Epithelial cell of proximal tubule (primary cell): ENCODE measurements at places on chromosomes 2 and 18.

DNA sequence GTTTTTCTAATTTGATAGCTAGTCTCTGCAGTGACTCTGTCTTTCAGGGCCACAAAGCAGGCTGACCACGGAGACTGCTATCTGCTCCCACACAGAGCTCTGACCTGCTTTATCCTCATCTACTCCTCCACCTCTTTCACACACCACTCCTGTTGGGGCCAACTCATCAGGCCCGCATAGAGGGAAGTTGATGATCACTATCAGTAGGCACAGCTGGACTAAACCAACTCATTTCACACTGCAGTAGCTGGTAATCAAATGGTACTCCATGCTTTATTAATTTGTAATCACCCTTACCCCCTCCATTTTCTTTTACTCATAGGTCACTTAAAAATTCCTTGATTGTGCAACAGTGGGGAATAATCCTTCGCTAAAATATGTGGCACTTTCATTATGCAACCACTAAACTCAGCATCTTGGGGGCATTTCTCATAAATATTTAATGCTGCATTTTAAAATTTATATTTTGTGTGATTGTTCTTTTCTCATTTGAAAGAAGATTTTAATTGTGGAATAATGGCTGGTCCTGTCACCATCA, 249.8 kb upstream of the GCFC2 start:
- DNase-seq = no peak

- no peak for DNase-seq
These were observed 14.1 kb upstream of the CASP8 start for GRCh38 chr2:201246280-201246679.

- DNase-seq = no peak
These were observed 5.2 kb downstream of the CCL20 start for GRCh38 chr2:227818675-227819397.

DNA sequence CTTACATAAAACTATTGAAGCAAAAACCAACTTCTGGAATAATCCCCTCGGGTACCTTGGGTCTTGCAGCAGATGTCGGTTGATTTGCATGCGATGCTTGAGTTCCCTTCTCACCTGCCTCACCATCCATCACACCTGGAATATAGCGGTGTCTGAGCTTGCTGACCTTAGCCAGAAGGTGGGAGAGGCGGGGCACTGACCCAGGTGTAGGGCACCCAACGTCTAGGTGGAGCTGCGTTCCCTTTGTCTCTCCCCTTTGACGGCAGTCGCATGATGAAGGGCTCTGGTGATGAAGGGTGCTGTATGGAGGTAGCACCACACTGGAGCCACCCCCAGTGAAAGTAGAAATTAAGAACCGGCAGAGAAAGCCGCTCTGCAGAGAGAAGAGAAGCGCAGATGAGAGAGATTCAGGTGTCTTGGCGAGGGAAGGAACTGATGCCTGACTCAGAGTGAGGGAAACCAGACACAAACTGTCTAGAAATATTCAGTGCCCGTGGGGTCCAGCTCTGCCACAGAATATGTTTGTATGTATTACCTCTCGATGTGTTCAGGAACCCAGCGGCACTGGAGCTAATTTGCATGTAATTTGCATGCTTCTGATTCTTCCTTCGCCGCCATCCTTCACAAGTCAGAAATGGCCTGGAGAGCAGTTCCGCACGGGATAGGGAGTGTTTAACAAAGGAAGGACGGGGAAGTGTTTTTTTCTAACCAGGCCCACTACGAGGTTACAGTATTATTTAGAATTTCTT, 19.4 kb upstream of the MBP start:
- DNase-seq = no peak

GRCh38 chr18:6994056-6994770, 123.4 kb downstream of the LAMA1 start:
- no peak for DNase-seq

GRCh38 chr2:190840569-190841172, 40.0 kb upstream of the GLS start:
- DNase-seq = no peak

DNA sequence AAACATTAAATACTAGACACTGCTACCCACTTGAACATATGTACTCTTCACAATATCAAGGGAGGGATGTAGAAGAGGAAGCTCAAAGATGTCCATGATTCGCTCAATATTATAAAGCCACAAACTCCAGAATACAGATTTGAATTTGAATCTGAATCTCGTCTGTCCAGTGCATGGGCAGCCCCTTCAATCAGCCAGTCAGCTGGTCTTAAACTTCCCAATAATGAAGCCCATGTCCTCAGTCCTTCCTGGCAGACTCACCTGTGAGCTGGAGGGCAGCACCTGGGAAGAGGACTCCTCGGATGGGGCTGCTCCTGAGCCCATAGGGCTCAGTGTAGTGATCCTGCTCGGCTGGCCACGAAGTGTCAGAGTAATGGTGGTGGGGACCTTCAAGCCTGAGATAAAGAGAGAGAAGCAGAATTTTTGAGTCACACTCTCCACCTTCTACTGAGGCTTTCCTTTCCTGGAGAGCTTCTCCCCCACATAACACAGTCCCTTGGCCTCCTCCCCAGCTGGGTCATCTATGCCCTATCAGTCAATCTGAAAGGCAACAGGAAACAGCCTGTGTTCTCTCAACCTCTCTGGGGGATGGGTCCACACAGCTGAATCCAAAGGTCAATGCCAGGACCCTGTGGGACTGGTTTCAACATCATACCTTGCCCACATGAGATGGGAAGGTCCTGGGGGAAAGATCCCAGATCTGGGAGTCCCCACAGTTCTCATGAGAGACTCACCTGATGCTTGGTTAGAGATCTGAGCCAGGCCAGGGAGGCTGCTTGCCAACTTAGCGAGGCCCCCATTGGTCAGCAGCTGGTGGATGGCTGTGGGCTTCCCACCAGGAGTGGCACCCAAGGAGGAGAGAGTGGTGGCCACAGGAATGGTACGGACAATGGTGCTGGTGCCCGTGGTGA, 36.5 kb downstream of the KANSL3 start:
- DNase-seq = no peak

DNA sequence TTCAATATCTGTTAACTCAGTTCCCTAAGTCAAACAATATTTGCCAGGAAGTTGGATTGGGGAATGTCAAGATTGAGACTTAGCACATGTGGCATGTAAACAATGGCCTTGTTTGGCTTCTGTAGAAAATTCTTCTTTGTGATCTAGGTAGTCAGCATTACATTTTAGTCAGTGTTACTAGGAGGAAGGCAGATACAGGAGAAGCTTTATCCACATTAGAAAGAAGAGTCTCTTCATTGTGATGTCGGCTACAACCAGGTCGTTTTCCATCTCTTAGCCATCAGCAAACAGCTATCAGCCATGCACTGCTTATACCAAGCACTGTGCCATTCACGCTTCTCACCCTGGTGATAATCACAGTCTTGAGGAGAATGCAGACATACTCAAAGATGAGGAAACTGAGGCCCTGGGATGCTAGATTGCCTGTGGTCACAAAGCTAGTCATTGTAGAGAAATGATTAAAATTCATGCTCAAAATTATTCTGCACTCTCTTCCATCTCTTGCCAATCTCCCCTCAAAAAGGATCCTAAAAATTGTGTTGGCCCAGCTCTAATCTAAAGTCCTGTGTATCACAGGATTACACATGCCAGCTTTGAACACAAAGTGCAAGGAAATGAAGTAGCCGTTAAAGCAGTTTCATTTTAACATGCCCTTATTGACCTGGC, 3.2 kb downstream of the GALNT5 start:
- DNase-seq = no peak

DNA sequence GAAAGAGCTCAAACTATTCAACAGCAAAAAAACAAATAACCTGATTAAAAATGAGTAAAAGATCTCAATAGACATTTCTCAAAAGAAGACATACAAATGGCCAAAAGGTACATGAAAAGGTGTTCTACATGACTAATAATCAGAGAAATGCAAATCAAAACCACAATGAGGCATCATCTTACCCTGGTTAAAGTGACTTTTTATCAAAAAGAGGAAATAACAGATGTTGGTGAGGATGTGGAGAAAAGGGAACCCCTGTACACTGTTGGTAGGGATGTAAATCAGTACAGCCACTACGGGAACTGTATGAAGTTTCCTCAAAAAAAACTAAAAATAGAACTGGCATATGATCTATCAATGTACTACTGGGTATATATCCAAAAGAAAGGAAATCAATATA, 39.8 kb upstream of the TMEM163 start:
- DNase-seq = no peak

DNA sequence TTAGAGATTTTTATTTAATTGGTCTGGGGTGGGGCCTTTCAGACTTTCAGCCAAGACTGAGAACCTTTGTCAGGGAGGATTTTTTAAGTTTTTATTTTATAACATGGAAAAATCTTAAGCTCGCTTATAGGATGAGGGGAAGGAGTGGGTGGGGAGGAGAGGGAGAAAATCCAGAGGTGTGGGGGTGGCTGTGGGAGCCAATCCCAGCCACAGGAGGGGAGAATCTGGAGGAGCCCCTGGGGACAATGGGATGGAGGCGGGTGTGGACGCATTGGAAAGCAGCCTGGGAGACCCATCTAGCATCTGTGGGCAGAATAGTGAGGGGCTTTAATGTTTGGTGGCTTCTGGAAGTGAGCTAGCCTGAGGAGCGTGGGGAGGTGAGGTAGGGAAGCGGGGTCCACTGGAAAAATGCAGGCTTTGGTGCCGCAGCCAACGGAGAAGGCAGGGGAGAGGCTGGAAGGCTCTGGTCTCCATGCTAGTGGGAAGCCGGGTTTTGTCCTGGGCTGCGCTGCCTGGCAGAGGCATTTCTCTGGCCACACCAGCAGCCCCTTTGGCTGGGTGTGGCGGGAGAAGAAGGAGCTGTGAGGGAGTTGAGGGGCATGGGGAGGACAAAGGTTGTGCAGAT, 11.5 kb upstream of the INPP5D start:
- no peak for DNase-seq

- peak; percentile 45 for DNase-seq
These were observed 725 bp upstream of the ANKRD53 start for GRCh38 chr2:70977605-70978205.

GRCh38 chr2:99605036-99605435, 115.2 kb upstream of the REV1 start:
- no peak for DNase-seq

- no peak for DNase-seq
These were observed 278.0 kb upstream of the MGAT5 start for GRCh38 chr2:133975676-133976428.

- no peak for DNase-seq
These were observed 47.0 kb downstream of the CYP27C1 start for GRCh38 chr2:127173057-127173456.

DNA sequence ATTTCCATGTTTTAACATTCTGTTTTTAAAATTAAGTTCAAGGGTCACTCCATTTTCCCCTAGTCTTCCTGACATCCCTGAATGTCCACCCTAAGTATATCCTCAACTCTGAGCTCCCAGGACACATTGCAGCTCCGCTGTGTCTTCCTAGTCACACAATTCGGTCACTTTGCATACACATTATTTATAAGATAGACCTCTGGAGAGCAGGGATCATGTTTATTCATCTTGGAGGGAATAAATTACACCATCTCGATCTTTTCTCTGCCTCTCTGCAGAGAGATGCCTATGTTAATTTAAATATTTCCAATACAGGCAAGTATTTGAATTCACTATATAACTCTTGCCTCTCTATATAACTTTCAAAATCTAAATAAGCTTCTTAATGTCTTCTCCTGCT, 166.2 kb downstream of the SLC39A10 start:
- DNase-seq = no peak

- no peak for DNase-seq
These were observed 86.7 kb downstream of the L3MBTL4 start for GRCh38 chr18:6327895-6328620.

DNA sequence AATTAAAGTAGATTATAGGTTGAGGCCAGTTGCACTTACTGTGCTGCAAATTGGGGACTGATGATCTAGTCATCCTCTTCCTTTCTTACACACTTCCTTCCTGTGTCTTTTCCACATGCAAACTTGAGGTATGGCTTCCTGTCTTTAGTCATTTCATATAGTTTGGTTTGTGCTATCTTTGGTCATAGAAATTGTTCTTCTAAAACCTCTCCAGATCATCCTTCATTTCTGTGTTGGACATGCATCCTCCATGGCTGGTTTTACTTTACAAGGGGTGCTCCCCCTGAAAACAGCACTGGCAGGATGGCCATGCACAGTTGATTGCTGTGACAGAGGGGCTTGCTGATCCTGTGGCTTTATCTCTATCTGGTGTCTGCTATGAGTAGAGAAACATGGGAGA, 36.5 kb downstream of the MGAT5 start:
- DNase-seq = no peak

GRCh38 chr18:76565238-76566173, 70.5 kb upstream of the ZNF516 start:
- DNase-seq = no peak

GRCh38 chr2:56248965-56249742, 65.4 kb downstream of the CCDC85A start:
- no peak for DNase-seq

- DNase-seq = no peak
These were observed 50.0 kb upstream of the RFX8 start for GRCh38 chr2:101524806-101525430.

DNA sequence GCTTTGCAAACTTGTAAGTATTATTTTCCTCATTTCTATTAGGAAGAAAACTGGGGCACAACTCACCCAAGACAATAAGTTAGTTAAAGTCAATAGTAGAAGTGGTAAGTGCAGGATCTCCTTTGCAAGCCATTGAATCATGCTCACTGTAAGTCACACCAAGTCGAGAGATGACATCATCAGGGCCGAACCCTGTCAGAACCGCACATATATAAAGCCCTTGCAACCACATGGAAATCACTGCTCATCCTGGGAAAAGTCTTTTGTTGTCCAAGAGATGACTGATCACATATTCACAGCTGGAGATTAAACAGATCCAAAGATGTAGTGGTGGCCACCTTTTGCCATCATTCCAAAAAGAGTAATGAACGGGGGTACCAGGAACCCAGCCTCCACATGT, 484.8 kb upstream of the ID2 start:
- DNase-seq = no peak

GRCh38 chr2:180573951-180574350, 406.5 kb upstream of the UBE2E3 start:
- DNase-seq = no peak

GRCh38 chr2:197515315-197515738, 539 bp upstream of the MOB4 start:
- no peak for DNase-seq

DNA sequence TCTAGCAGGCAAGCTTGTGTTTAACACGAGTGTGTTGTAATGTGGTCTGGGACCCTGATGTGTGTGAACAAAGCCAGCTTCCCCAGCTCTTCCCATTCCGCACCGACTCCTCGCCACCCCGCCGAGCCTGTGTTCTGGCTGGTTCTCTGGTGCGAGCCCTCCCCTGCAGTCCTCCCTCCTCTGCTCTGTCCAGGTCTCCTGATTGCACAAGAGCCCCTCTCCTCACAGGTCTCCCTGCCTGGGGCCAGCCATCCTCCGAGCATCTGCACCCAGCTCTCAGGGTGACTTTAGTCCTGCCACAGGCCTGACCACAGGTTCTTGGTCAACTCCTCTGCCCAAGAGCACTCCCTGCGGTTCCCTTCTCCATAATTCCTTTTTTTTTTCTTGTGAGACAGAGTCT, 13.2 kb downstream of the SLC66A3 start:
- no peak for DNase-seq

DNA sequence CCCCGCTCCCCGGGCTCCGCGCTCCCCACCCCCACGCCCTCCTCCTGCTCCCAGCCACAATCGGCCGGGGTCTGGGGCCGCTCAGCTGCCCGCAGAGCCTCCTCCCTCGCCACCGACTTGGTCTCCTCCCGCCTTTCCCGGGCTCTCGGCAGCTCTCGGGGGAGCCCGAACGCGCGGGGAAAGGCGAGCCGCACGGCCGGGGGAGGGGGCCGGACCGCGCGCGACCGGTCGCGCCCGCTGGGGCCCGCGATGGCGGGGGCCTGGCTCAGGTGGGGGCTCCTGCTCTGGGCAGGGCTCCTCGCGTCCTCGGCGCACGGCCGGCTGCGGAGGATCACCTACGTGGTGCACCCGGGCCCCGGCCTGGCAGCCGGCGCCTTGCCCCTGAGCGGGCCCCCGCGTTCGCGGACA, 327 bp downstream of the LTBP1 start:
- DNase-seq = no peak
